Sigmoid colon (tissue), 7 donors: ENCODE measurements at places on chromosomes 4 and X.

- DNase-seq, result no peak
- H3K27ac ChIP-seq, result peak overlapping the region; percentile 20
- H3K4me3 ChIP-seq, result no peak overlapping the region
- H3K27me3 ChIP-seq, result no peaks in the 10 kb centered on the region
- no peaks in the 10 kb centered on the region for H3K36me3 ChIP-seq
These were observed 5.1 kb downstream of the AFF1 start for GRCh38 chr4:86939729-86940575.

GRCh38 chr4:104549736-104550135 is 55.0 kb upstream of the CXXC4 start:
- H3K36me3 ChIP-seq, result no peaks in the 10 kb centered on the region
- H3K4me1 ChIP-seq, result no peaks in the 10 kb centered on the region
- no peaks in the 10 kb centered on the region for H3K27me3 ChIP-seq

- no peak overlapping the region for H3K27ac ChIP-seq
- H3K4me3 ChIP-seq, result no peak overlapping the region
- H3K27me3 ChIP-seq, result no peaks in the 10 kb centered on the region
- no peak for DNase-seq
These were observed 24.5 kb upstream of the SPP1 start for GRCh38 chr4:87950936-87951511.

DNA sequence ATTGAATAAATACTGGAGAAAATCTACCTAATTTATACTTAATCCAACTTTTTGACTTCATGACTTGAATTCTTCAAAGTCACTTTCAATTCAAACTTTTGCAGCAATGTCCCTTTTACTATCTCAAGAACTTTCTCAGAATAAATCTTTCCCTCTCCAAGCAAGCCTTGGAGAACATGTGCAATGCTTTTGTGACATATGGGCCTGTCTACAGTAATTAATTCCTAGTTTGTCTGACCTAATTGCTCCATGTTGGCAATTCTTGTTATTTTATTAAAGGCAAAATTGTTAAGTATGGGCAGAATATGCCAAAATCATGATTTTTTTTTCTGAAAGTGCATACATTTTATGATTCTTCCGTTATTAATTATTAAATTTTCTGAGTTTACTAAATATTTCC is 1115.3 kb downstream of the PDHA2 start:
- no peaks in the 10 kb centered on the region for H3K4me1 ChIP-seq
- H3K27me3 ChIP-seq, result no peaks in the 10 kb centered on the region
- no peaks in the 10 kb centered on the region for H3K36me3 ChIP-seq
- no peak overlapping the region for H3K4me3 ChIP-seq
- no peak for DNase-seq

DNA sequence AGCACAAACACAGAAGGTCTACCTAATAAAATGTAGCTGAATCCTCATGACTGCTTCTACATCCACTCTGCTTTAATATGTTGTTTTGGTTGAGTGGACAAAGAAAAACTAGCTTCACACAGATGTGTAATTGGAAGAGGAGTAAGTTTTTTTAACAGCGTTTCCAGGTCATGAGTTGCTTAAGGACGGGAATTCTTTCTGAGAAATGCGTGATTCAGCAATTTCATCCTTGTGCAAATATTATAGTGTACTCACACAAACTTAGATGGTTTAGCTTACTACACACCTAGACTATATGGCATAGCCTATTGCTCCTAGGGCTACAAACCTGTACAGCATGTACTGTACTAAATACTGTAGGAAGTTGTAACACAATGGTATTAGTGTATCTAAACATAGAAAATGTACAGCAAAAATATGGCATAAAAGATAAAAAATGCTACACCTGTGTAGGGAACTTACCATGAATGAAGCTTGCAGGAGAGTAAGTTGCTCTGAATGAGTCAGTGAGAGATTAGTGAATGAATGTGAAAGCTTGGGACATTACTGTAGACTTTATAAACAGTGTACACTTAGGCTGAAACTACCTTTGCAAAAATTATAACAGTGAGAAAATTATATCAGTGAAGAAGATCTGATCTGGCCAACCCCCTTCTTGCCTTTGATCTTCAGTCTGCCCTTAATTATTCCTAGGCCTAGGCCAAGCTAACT is 70.8 kb upstream of the IL15 start:
- no peaks in the 10 kb centered on the region for H3K4me1 ChIP-seq
- DNase-seq, result no peak
- H3K27ac ChIP-seq, result no peak overlapping the region
- H3K36me3 ChIP-seq, result no peaks in the 10 kb centered on the region

DNA sequence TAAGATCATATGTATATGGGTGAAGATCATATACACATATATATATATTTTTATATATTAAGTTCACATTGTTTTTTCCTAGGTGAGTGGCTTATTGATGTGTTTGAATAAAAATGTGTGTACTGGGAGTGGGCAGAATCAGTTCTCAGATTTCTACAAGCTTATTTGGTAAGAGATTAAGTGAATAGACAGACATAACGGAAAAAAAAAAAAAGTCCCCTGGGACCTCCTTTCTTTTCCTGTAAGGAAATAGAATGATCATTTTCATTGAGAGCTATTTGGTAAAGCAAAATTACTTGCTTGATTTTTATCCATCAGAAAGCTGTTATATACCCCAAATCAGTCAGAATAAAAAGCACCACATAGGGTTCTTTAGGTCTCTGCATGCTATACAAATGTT is 597.7 kb downstream of the PCDH18 start:
- no peaks in the 10 kb centered on the region for H3K4me1 ChIP-seq
- no peak for DNase-seq
- H3K4me3 ChIP-seq, result no peak overlapping the region
- no peaks in the 10 kb centered on the region for H3K36me3 ChIP-seq
- no peaks in the 10 kb centered on the region for H3K27me3 ChIP-seq

DNA sequence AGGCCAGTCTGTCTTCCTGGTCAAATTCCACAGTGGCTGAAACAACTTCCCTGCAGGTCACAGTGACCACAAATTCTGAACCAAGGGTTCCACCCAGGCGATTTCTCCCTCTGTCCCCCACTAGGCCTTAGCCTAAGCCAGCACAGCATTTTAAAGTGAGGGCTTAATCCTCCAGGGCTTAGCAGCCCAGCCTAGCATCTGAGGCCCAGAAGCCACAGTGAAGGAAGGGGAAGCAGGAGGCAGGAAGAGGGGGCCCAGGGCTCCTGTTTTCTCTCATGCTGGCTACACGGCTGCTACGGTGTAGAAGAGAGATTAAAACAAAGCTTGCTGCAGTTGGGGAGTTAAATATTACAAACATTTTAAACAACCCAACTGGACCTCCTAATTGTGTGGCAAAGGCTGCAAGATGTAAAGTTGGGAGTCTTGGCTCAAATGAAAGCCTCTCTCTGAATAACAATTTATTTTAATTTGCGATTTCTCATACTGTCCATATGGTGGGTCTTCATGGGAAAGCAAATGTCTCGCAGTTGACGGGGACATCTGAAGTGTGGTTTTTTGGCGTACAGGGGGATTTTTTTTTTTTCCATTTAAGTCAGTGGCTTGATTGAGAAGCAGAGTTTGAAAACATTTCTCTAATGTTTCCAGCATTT is 170.8 kb upstream of the RAI2 start:
- H3K27ac ChIP-seq, result no peak overlapping the region
- no peaks in the 10 kb centered on the region for H3K27me3 ChIP-seq
- no peaks in the 10 kb centered on the region for H3K36me3 ChIP-seq
- no peaks in the 10 kb centered on the region for H3K4me1 ChIP-seq
- H3K4me3 ChIP-seq, result no peak overlapping the region

GRCh38 chrX:117995378-117995777 is 121.2 kb downstream of the KLHL13 start:
- H3K4me1 ChIP-seq, result no peaks in the 10 kb centered on the region
- H3K4me3 ChIP-seq, result no peak overlapping the region
- H3K27ac ChIP-seq, result no peak overlapping the region
- no peaks in the 10 kb centered on the region for H3K36me3 ChIP-seq
- DNase-seq, result no peak
- H3K27me3 ChIP-seq, result no peaks in the 10 kb centered on the region

GRCh38 chr4:95045429-95045828 is 287.7 kb downstream of the BMPR1B start:
- no peak overlapping the region for H3K27ac ChIP-seq
- no peaks in the 10 kb centered on the region for H3K36me3 ChIP-seq
- no peaks in the 10 kb centered on the region for H3K4me1 ChIP-seq
- DNase-seq, result no peak

DNA sequence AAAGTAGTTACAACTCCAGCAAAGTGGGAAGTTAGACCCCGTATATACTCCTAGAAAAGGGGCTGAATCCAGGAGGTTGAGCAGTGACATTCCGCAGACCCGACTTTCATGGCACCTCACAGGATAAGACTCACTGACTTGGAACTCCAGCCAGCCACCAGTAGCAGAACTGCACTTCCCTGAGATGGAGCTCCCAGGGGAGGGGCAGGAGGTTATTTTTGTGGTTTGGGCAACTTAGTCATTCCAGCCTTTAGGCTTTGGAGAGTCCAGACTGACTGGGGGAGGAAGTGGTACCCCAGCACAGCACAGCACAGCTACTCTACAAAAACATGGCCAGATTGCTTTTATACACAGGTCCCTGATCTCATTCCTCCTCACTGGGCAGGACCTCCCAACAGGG is 319.1 kb downstream of the PCDH19 start:
- DNase-seq, result no peak
- no peaks in the 10 kb centered on the region for H3K27me3 ChIP-seq
- no peak overlapping the region for H3K27ac ChIP-seq
- no peaks in the 10 kb centered on the region for H3K4me1 ChIP-seq

GRCh38 chrX:38651625-38652601 is 90.6 kb downstream of the TSPAN7 start:
- H3K4me1 ChIP-seq, result no peaks in the 10 kb centered on the region
- H3K27me3 ChIP-seq, result no peaks in the 10 kb centered on the region
- H3K4me3 ChIP-seq, result no peak overlapping the region
- no peaks in the 10 kb centered on the region for H3K36me3 ChIP-seq
- H3K27ac ChIP-seq, result no peak overlapping the region

DNA sequence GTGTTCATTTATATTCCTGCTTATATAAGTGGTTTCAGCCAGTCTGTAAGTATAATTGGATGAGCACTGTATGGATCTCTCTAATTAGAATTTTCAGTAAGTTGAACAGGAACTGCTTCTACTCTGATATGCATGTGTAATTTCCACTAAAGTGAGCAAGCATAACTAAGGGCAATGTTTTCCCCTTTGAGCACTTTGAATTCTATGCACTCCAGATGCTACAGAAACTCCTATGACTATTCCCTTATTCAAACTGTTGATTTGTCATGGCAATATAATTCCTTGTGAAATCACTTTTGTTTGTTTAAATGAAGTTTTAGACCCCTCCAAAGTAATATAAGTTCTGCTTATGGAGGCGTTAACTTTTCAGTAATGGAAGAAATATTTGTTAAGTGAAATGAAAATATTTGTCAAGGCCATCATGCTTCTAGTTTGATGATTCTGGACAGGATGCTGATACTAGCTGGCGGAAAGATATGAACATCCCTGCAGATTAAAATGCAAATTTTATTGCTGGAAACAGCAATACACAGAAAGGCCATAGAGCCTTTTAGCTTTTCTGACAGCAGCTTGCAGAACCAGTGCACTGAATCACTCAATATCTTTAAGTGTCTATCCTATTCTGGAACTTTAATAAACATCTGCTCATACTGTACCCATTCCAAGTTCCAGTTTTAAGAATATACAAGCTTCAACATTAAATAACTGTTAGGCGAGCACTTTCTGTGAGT is 1460.8 kb downstream of the RAPGEF2 start:
- no peaks in the 10 kb centered on the region for H3K4me1 ChIP-seq
- no peak overlapping the region for H3K4me3 ChIP-seq
- H3K27ac ChIP-seq, result no peak overlapping the region
- DNase-seq, result no peak

DNA sequence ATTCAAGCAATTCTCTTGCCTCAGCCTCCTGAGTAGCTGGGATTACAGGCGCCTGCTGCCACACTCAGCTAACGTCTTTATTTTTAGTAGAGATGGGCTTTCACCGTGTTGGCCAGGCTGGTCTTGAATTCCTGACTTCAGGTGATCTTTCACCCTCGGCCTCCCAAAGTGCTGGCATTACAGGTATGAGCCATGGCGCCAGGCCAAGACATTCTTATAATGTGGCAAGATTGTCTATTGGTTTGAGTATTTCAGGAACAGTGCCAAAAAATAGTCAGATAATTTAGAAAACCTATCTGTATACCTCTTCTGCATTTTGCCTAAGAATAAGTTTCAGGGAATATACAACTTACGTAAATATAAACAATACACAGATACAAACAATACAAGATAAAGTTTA is 136.8 kb downstream of the TMA16 start:
- H3K27me3 ChIP-seq, result no peaks in the 10 kb centered on the region
- no peak overlapping the region for H3K27ac ChIP-seq
- no peak for DNase-seq

DNA sequence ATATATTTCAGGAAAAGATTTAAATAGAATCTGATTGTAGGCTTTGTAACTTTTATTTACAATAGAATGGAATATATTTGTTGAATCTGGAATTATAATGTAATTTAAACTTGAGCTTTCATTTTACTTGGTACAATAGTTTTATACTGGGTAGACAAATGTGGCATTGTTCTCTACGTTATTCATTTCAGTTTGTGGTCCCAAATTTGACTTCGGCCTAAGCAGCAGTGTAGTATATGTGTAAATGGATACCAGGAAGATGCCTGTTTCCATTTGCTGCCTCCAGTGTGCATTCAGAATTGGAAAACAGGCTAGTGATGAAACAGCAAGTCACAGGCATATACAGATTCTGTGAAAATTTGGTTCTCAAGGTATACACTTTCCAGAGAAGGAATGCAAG is 77.8 kb downstream of the CLDN22 start:
- no peaks in the 10 kb centered on the region for H3K36me3 ChIP-seq
- no peak for DNase-seq
- H3K27me3 ChIP-seq, result no peaks in the 10 kb centered on the region
- no peak overlapping the region for H3K27ac ChIP-seq

DNA sequence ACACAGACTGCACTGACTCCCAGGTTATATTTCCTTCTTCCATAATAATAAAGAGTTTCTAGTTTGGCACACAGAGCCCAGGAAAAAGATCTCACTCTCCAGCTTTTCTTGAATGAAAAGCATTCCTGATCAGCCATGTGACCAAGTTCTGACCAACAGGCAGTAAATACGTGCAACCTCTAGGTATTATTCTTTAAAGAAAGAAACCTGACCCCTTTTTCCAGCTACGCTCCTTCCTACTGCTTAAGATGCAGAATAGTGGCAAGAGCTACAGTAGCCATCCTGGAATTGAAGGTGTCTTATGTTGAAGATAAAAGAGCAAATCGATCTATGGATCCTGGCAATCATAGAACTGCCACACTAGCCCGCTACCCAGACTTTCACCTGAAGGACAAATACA is 76.7 kb downstream of the LRBA start:
- no peak overlapping the region for H3K27ac ChIP-seq
- H3K27me3 ChIP-seq, result no peaks in the 10 kb centered on the region
- DNase-seq, result no peak
- no peaks in the 10 kb centered on the region for H3K4me1 ChIP-seq
- no peaks in the 10 kb centered on the region for H3K36me3 ChIP-seq

DNA sequence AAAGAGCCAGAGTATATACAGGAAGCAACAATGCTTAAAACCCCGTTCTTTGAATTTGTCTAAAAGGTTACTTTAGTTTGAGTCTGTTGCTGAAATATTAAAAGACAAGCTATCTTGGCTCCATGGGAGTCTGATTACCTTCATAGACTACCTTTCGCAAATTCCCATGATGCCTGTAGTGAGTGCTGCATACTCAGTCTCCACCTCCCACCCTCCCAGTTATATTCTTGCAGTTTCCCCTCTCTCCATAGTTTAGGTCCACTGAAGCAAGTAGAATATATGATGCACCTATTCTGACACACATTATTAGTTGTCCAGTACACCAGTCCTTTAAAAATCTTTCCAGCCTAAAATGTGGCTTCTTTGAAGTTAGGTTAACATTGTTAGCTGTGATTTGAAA is 2.4 kb downstream of the CNKSR2 start:
- no peak overlapping the region for H3K27ac ChIP-seq
- no peaks in the 10 kb centered on the region for H3K36me3 ChIP-seq
- DNase-seq, result no peak
